Thyroid gland (tissue), 4 donors: ENCODE measurements at places on chromosomes 12 and 14. TPM values are rescaled to one million over a fixed set of nuclear protein-coding genes. Genes with fewer than 3 reads are reported as not detected.

TSPAN19 gene
- 0.56 TPM for total RNA-seq

- DNase-seq: no peak
These were observed 1.6 kb upstream of the CKB start for GRCh38 chr14:103524002-103524935.

TMPRSS12 gene
- 0.45 TPM for total RNA-seq

KLHL33 gene
- 0.33 TPM for total RNA-seq

TRIM9 gene
- 1.7 TPM for total RNA-seq

MANSC1 gene
- total RNA-seq: 27.4 TPM

DNA sequence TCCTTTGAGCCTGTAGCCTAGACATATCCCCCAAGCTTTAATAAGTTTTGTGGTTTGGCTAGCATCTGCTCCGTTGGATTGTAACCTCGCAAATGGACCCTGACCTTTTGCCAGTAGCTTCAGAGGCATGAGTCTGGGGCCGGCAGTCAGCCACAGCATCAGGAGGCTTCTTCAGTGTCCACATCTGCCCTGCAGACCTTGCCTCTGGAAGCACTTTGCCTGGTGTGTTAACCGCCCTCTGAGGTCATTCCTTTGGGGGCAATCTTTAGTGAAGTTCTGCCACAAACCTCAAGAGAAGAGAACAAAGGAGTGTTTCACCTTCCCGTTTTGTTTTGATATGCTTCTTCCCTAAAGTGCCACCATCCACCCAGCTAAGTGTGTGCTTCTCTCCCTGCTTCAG lies 71.4 kb downstream of the GNS start:
- no peak for DNase-seq

DNA sequence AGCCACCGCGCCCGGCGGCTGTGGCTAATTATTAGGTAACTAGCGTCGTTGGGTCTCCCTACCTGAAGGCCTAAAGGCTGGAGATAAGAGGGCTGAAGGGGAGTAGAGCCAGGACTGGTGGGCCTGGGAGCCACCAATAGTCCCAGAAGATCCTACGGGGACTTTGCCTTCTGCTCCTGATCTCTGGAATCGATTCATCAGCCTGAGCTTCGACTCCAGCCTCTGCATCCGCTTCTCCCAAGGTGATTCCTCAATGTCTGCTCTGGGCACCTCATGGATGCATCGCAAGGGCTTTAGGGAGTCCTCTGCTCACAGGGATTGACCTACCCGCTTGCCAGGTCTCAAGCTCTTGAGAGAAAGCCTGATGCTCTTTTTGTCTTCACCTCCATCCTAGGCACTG lies 14.7 kb upstream of the KDM2B start:
- DNase-seq: no peak

SERPINA10 gene
- total RNA-seq: not detected

- no peak for DNase-seq
These were observed 128.8 kb downstream of the PRKD1 start for GRCh38 chr14:29798811-29799210.

DNA sequence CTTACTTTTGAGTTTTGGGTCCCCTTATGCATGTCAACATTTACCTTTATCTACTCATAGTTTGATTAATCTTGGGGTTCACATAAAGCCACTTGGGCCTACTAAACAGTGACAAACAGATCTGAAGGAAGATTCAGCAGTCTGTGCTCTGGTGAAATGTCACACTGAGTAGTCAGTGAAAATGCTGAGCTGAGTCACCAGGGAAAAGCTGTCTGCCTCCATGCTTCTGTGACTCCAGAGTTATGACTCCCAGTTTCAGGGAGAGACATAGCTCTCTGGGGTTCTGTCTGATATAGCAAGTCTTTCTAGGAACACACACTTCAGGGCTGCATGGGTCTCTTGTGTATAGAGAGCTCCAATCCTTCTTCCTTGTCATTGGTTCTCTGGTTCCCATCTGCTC lies 406.3 kb upstream of the FAR2 start:
- DNase-seq: no peak

KRT75 gene
- total RNA-seq: not detected

GRCh38 chr12:43694879-43695278 lies 63.7 kb downstream of the PUS7L start:
- no peak for DNase-seq

SLC17A8 gene
- not detected for total RNA-seq

ZC2HC1C gene
- 8.3 TPM for total RNA-seq

- no peak for DNase-seq
These were observed at the start of gene CLEC12A for GRCh38 chr12:9971181-9971580. TSS of gene CLEC12A (plus strand) at chr12:9971409. CDS start at chr12:9971597, 188 bp downstream.

GRCh38 chr14:96666088-96666487 lies 131.1 kb upstream of the VRK1 start:
- no peak for DNase-seq

GRCh38 chr14:51701951-51702350 lies 50.2 kb downstream of the FRMD6 start:
- no peak for DNase-seq

TTC9 gene
- total RNA-seq: 9.4 TPM

METAP2 gene
- total RNA-seq: 46.1 TPM

DNA sequence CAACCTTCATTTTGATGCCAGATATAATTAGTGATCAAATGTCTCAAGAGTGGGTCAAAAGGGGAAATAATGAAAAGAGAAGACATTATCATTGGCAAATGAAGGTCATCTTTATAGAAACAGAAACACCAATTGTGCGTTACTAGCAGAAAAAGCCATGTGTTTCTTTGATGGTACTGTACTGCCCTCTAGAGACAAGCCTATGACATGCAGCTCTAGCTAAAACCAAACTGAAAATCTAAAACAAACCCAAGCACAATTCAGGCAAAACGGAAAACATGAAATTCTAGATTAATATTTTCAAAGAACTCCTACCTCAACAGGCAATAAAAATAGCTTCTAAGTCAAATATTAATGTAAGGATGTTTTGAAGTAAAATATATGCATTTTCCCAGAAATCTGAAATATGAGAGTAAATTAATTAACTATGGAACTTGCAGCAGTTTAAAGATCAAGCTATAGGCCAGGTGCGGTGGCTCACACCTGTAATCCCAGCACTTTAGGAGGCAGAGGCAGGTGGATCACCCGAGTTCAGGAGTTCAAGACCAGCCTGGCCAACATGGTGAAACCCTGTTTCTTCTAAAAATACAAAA lies 115.4 kb downstream of the KLHL28 start:
- no peak for DNase-seq

GPR132 gene
- 4.6 TPM for total RNA-seq

POTEM gene
- total RNA-seq: not detected

DNA sequence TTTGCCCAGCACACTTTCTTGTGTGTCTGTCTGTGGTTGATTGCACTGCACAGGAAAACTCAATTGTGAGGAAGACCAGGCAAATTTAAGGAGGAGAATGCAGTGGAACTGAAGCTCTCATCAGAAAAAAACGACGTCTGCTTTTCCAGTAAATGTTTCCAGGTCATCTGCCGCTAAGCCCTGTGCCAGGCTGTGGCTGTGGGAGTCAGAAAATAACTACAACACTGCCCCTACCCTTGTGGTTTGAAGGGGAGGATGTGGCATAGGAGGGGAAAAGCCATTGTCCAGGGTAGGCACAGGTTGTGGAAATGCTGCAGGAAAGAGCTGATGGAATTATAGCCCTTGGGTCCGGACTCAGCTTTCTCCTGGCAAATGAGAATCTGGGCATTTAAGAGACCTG lies 259.7 kb upstream of the TMEM132C start:
- DNase-seq: no peak

DNA sequence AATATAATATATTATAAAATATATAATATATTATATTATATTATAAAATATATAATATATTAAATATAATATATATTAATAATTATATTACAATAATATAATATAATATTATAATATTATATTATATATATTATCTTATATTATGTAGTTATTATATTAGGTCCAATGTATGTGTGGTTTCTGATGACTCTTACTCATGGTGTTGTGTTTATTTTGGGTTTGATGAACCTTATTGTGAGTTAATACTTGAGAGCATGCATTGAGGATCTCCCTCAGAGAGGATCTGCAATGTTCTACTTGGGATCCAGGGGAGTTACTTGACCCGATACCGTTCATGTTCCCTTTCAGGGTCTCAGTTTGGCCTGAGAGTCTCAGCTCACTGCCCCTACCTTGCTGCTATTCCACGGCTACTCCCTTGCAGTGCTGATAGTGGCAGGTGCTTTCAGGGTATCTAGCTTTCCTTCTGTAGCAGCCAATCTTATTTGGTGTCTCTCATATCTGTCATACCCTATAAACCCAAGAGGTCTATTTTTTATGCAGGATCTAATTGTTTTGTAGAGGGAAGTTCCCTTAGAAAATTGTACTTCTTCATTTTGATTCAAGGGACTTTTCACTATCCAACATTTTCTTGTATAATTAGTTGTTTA lies 89.1 kb upstream of the ZDHHC17 start:
- no peak for DNase-seq

PGAM5 gene
- total RNA-seq: 27.5 TPM

CD63 gene
- total RNA-seq: 1,145 TPM

CLEC12A gene
- 0.22 TPM for total RNA-seq

DNA sequence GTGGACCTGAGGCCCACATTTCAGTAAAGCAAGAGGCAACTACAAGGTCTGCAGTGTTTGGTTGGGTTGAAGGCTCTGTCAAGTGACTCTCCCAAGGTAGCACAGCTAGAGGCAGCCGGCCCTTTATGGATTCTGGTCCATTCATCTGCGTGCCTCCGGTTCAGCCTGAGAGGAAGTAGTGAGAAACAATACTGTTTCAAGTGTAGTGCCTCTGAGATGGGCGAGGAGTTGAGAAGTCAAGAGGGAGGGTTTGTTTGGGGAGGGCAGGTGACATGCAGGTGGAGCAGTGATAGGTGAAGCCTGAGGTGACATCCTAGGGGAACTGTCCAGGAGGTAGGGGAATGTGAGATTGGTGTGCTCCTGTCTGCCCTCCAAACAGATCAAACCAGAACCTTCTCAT lies 933.5 kb downstream of the VRK1 start:
- DNase-seq: no peak

- no peak for DNase-seq
These were observed 186.2 kb downstream of the NEDD1 start for GRCh38 chr12:97093187-97093683.

CIROP gene
- 0.11 TPM for total RNA-seq

EP400 gene
- total RNA-seq: 23.1 TPM

DNA sequence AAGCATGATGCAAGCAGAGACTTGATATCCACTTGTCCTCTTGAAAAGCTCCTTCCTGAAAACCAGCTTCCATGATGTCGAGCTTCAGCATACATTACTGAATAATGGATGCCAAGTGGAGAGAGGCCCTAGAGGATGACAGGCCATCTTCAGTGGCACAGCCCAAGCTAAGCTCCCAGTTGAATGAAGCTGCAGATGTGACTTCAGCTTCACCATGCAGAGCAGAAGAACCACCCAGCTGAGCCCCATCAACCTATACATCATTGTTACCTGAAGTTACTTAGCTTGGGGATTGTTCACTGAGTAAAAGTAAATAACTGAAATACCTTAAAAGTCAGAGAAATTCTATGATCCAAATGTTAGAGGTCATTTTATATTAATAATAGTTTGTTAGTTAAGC lies 93.6 kb downstream of the HECTD4 start:
- DNase-seq: no peak

- DNase-seq: peak; percentile 86
These were observed 48.3 kb downstream of the TTLL5 start for GRCh38 chr14:75709207-75709812.

MAP4K5 gene
- total RNA-seq: 148 TPM

DNA sequence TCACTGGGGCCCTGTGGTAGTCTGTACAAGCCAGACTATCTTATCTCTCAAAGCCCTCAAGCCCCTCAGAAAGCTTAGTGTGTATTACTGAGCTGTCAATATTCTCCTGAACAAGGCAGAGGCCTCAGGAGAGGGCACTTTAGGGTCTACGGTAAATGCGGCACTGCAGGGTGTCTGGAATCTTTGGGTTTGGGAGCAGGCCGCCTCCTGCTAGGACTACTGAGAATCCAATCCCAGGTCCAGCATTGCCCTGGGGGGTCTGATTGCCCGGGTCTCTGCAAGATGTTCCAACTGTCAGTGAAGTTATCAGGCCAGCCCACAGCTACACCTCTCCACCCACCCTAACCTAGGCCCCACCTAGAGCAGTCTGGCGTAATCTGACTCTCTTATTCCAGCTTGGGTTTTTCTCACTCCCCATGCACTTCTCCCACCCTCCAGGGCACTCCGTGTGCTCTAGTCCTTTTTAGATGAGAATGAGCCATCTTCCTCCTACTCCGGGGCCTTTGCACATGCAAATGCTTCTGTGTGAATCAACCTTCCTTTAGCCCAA lies 4.3 kb upstream of the ZFP36L1 start:
- no peak for DNase-seq
